ENCODE measurements at places on chromosomes 6 and 20. TPM values are rescaled to one million over a fixed set of nuclear protein-coding genes. Genes with fewer than 3 reads are reported as not detected.

DNA sequence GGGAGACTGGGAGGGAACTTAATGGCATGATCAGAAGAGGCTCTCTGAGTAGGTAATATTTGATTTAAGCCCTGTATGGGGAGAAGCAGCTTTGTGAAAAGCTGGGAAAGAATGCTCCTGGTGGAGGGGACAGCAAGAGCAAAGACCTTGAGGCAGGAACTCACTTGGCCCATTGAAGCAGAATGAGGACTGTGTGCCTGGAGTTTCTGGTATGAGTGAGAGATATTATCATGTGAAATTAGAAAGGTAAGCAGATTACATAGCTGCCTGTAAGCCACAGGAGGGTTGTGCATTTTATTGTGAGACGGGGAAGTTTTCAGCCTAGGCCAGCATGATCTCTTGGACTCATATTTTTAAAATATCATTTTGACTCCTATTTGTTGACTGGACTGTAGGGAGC lies 502.1 kb downstream of the DHX35 start:
- H3K27me3 ChIP-seq: no peaks in the 10 kb centered on the region
- no peak overlapping the region for H3K4me3 ChIP-seq
- H3K27ac ChIP-seq: no peak overlapping the region
- DNase-seq: no peak

DNA sequence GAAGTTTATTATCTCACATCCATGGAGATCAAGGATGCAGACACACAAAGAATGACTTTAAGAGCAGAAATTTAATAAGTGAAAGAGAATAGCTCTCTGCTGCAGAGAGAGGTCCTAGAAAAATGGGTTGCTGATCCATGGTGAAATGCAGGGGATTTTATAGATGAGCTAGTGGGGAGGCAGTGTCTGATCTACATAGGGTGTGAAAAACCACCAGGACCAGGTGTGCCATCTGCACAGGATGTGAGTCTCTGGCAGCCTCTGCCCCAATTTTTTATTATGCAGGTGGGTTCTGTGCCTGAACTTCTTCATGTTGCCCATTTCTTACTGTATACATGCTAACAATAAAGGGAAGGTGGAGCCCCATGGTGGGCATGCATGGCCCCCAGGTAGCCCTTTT lies 19.9 kb upstream of the NANP start:
- H3K27ac ChIP-seq: no peak overlapping the region
- H3K36me3 ChIP-seq: no peaks in the 10 kb centered on the region

GRCh38 chr6:44332585-44332984 lies 9.9 kb upstream of the SPATS1 start:
- peaks cover 3% of the 10 kb centered on the region for H3K27me3 ChIP-seq
- H3K4me3 ChIP-seq: no peak overlapping the region
- no peak for DNase-seq
- H3K36me3 ChIP-seq: no peaks in the 10 kb centered on the region
- no peaks in the 10 kb centered on the region for H3K4me1 ChIP-seq
- no peak overlapping the region for H3K27ac ChIP-seq

DNA sequence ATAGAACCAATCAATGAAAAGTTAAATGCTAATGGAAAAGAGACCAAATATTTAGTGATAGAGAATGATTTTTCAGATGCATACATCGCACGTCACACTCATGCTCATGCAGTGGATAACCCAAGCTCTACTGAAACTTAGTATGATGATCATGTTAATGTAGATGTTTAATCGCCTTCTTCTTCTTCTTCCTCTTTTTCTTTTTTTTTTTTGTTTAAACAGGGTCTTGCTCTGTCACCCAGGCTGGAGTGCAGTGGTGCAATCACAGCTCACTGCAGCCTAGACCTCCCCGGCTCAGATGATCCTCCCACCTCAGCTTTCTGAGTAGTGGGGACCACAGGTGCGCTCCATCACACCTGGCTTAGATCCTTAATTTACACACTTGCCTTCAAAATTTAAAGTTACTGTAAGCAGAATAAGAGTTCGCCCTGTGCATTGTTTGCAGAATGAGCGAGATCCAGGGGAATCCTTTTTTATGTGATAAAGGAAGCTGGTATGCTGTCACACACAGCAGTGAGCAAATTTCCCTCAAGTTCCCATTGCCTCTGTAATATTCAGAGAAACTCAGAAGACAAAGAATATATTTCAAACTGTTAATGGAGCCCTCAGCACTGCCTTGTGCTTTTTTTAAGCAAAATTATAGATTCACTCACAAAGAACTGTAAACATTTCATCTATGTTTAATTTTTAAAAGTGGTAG lies 194.2 kb upstream of the SGK1 start:
- no peaks in the 10 kb centered on the region for H3K36me3 ChIP-seq
- no peak overlapping the region for H3K4me3 ChIP-seq
- no peak overlapping the region for H3K27ac ChIP-seq

The TFAP2A gene
- total RNA-seq: 0.27 TPM

GRCh38 chr6:150732765-150733539 lies 132.6 kb upstream of the MTHFD1L start:
- H3K36me3 ChIP-seq: no peaks in the 10 kb centered on the region
- no peak overlapping the region for H3K27ac ChIP-seq
- no peak for DNase-seq

DNA sequence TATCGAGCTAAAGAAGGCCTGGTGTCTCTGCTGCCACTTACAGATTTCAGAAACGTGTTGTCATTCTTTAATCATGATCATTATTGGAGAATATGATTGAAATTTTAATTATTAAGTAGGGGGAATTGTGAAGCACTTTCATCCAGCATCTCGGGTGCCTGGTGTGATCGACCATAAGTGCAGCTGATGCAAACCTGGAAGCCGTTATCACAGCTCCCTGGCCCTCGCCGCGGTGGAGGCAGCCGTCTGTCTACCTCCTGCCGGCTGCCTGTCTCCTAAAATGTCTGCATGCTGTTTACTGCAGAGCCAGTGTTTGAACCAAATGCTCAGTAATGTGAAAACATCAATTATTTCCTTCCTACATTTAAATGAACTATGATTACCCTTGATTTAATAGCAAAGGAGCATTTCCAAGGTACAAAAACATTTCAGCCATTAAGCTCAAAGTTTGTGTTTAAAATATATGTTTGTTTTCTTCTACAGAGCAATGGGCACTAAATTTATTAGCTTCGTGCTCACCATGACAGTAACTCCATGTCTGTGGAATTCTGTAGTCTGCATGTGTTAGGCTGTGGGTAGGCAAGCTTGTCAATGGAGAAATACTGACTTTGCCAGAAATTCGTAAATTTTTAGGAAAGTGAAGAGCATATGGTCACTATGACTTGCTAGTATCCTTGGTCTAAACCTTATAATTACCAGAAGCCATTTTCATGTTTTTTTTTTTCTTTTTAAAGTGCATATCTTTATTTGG lies 184.5 kb upstream of the AGPAT4 start:
- no peak overlapping the region for H3K27ac ChIP-seq
- no peak overlapping the region for H3K4me3 ChIP-seq
- no peaks in the 10 kb centered on the region for H3K27me3 ChIP-seq
- no peak for DNase-seq

- no peak overlapping the region for H3K4me3 ChIP-seq
- peak; percentile 67 for DNase-seq
- no peaks in the 10 kb centered on the region for H3K27me3 ChIP-seq
- H3K27ac ChIP-seq: no peak overlapping the region
- no peaks in the 10 kb centered on the region for H3K36me3 ChIP-seq
- H3K4me1 ChIP-seq: no peaks in the 10 kb centered on the region
Measured at GRCh38 chr6:121652726-121653623, 217.5 kb downstream of the GJA1 start.

GRCh38 chr20:61166324-61166723 lies 85.7 kb upstream of the CDH4 start:
- peaks cover 28% of the 10 kb centered on the region for H3K27me3 ChIP-seq
- no peak overlapping the region for H3K4me3 ChIP-seq
- H3K27ac ChIP-seq: no peak overlapping the region
- no peaks in the 10 kb centered on the region for H3K36me3 ChIP-seq
